ENCODE measurements at places on chromosomes 6 and 20.
A peak's percentile ranks its signal among the peaks of the same experiment; 100 is the strongest.

DNA sequence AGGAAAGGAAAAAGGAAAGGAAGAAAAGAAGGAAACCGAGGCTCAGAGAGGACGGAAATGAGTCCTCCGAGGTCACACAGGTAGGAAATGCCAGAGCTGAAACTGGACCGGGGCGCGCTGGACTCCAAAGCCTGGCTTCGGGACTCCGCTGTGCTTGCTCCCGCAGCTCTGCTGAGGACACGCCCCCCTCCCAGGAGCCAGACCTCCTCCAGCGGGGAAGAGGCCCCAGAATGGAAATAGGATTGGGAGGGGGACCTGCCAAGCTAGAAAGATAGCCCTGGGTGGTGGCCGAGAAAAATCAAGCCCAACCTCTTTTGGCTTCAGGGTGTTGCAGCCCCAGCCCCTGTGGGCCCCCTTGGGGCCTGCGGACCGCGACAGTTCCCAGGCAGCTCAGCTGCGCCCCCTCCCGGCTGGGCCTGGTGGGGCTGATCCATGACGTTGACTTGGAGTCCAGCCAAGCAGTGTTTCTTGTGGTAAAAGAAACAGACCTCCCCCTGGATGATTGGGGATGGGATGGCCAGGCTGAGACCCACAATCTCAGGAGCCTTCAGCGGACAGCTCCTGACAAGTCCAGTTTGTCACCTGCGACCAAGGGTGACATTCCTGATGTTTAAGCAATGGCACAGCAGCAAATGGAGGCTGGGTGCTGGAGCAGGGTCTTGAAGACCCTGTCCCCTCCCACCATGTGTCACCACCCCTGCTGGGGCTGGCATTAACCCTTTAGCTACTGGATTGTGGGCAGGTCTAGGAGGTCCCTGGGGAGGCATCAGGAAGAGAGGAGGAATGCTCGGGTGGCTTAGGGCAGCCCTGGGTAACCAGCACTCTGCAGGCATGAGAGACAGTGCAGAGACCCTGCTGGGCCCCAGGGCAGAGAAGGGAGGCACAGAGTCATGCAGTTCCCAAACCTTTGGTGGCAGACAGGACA, 55.4 kb downstream of the RIPOR3 start:
- DNase-seq: peak; percentile 20

- no peak for DNase-seq
Observed at GRCh38 chr6:63574554-63574900, 2.2 kb downstream of the LOC128125822 start.

- no peak for DNase-seq
Observed at GRCh38 chr6:166236596-166236995, 68.9 kb upstream of the TBXT start.

- DNase-seq: no peak
Observed at GRCh38 chr6:117870486-117871242, 36.4 kb upstream of the SLC35F1 start.

- no peak for DNase-seq
Observed at GRCh38 chr20:24388828-24389380, 80.5 kb upstream of the SYNDIG1 start.

DNA sequence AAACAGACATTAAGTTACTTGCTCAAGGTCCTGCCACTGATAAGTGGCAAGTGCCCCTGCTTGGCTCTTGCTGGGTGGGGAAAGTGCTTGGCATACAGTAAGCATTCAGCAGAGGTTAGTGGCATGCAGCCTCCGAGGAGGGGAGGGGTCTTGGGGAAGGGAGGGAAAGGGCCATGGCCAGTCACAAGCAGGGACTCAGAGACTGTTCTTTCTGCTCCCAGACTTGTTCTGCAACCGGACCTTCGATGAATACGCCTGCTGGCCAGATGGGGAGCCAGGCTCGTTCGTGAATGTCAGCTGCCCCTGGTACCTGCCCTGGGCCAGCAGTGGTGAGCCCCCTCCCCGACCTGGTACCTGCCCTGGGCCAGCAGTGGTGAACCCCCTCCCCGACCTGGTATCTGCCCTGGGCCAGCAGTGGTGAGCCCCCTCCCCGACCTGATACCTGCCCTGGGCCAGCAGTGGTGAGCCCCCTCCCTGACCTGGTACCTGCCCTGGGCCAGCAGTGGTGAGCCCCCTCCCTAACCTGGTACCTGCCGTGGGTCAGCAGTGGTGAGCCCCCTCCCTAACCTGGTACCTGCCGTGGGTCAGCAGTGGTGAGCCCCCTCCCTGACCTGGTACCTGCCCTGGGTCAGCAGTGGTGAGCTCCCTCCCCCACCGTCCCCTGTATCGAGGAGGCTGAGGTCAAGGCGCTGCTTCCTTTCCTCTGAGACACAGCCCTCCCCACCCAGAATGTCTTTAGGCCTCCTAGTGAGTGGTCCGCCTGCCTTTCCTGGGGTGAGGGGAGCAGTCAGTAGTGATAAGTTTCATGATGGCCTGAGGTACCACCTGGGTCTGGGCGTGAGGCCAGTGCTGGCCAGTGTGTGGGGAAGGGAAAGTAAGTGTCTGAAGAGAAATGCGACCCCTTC, 8.9 kb downstream of the GLP1R start:
- DNase-seq: no peak
